Activated CD4-positive, alpha-beta T cell treated with anti-CD3 and anti-CD28 coated beads, Interleukin-2, amount 50 U/mL, for 48 hours (primary cell): ENCODE measurements at places on chromosomes 3 and 15.

DNA sequence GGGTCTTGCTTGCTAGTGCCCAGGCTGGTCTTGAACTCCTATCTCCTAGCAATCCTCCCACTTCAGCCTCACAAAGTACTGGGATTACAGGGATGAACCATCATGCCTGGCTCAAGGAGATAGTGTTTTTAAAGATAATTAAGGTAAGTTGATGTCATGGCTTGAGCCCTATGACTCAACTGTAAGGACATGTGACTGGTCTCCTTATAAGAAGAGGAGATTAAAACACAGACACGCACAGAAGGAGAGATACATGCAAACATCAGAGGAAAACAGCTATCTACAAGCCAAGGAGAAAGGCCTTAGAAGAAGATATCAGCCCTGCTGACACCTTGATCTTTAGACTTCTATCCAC, 220.4 kb upstream of the GADL1 start:
- no peak for DNase-seq

GRCh38 chr3:13801361-13802204, 78.3 kb downstream of the WNT7A start:
- DNase-seq = no peak

DNA sequence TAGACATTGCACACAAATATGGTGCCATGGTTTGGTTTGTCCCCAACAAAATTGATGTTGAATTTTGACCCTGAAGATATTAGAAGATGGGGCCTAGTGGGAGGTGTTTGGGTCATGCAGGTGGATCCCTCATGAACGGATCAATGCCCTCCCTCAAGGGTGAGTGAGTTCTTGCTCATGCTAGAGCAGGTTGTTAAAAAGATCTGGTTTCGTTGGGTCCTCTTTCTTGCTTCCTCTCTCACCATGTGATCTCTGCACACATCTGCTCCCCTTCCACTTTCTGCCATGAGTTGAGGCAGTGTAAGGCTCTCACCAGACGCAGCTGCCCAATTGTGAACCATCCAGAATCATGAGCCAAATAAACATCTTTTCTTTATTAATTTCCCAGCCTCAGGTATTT, 87.8 kb upstream of the MDFIC2 start:
- DNase-seq = no peak

GRCh38 chr3:13200946-13201345, 127.7 kb upstream of the IQSEC1 start:
- DNase-seq = no peak

GRCh38 chr3:142445816-142446254, 2.0 kb downstream of the XRN1 start:
- no peak for DNase-seq

GRCh38 chr15:26098801-26099200, 235.7 kb upstream of the ATP10A start:
- DNase-seq = no peak

GRCh38 chr3:190577225-190577624, 63.3 kb downstream of the IL1RAP start:
- DNase-seq = peak; percentile 5

DNA sequence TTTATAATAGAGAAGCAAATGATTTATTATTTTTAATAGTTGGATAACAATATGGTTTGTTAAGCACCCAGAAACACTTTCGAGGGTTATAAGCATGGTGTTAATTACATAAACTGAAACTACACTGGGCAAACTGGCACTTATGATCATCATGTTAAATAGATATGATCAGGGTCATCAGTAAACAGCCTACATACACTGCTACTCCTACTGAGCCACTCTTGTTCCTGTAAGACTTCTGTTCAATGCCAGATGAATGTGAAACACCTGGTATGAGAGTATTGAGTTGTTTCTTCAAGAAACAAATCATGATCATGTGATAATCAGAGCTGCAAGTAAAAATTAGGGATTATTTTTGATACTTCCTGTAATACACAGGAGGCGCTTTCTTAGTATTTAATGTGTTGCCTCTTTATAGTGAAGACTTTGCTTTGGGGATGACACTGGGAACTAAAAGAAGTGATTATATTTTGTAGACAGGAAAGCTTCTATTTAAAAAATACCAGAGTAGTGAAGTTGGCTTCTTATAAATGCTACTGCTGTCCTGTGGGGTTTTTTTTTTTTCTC, 32.3 kb upstream of the UTS2B start:
- no peak for DNase-seq

GRCh38 chr3:41697702-41698101, 264.2 kb downstream of the ULK4 start:
- DNase-seq = no peak

GRCh38 chr15:52050416-52050815, 31.4 kb downstream of the MAPK6 start:
- DNase-seq = no peak

DNA sequence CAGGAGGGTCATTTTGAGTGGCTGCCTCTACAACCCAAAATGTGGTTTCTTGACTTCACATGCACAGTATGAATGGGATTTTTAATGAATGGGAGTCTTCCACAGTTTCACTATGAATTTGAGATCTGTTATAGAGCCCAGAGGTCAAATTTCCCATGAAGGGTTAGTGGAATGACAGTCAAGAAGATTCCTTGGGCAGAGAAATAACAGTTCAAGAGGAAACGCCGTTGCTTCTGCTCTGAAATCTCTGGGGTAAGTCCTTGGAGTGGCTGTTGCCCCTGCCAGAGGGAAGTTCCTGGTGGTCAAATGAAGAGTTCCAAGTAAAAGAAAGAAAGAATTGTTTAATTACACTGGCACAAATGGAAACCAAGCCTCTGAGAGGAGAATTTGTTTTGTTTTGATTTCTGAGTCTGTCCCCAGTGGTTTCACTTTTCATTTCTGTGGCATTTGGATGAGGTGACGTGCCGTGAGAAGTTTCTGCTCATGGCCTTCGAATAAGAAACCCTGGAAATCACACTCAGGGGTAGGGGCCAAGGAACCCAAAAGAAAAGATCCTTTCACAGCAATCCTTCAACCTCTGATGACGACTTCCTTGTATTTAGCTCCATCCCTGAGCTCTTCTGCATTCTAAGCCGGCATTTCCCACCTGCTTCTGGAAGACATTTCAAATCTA, 77.5 kb upstream of the IL12A start:
- no peak for DNase-seq

DNA sequence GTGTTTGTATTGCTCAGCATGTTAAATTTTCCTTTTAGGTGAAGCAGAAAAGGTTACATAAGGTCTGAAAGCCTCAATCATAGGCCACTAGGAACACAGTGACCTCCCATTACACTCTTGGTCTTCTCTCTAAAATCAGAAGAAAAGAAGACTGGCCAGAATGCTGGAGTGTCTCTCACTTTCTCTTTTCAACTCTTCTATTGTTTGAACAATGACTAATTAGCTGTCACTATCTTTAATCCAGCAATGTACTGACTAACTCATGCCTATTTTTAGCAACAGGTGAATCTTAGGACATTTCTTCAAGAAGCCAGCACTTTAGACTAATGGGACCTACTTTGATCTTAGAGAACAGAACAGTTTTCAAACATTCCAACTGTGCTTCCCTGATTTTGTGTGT, 142.8 kb downstream of the TGFBR2 start:
- DNase-seq = no peak

DNA sequence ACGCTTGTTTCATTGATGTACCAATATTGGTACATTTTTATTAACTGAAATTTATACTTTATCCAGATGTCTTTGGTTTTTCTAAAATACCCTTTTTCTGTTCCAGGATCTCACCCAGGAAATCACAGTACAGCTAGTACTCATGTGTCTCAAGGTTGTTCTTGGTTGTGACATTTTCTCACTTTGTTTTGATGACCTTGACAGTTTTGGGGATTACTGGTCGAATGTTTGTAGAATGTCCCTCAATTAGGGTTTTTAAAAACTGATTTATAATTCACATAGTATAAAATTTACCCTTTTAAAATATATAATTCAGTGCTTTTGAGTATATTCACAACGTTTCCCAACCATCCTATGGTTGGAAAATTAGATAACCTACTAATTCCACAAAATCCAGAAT, 6.3 kb upstream of the SNRPN start:
- DNase-seq = no peak

DNA sequence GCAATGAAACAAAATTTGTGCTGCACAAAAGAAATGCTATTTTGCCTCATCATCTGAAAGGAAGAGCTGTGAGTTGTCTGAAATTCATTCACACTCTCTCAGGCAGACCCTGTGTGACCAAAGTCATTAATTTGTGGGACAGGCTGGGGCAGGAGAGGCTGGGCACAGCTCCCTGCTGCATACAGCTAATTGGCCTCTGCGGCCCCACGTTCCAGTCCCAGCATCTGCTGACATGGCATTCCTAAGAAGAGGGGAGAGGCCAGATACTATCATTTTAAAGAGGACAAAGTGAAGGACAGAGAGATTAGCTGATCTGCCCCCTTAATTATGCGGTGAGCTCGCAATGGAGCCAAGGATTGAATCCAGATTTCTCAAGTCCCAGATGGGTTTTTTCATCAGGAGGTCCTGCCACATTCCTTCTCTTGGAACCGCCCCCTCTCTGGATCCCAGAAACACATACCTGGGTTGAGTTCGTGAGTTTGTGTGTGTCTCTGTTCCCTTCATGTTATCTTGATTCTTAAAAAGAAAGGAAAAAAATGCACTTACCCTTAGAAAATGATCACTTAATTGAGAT, 25.1 kb downstream of the POLR2M start:
- no peak for DNase-seq

GRCh38 chr3:147397155-147397874, 9.0 kb downstream of the ZIC4 start:
- no peak for DNase-seq

- peak; percentile 3 for DNase-seq
Measured at GRCh38 chr3:120145542-120146285, 51.5 kb upstream of the GSK3B start.

DNA sequence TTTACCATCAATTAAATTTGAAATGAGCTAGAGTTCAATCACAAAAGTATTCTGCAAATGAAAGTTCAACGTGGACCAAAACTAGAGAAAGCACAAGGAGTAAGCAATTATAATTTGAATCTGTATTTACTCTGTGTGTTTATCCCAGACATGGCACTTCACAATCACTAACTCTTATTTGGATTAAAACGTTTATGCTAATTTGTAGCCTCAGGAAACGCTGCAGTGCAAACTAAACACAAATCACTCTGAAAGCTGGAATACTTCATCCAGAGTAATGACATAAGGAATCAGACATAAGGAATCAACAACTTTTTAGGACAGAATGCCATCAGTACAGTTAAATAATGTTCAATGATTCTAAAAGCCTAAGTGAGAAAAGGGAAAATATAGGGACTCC, 18.5 kb downstream of the CEP152 start:
- no peak for DNase-seq

DNA sequence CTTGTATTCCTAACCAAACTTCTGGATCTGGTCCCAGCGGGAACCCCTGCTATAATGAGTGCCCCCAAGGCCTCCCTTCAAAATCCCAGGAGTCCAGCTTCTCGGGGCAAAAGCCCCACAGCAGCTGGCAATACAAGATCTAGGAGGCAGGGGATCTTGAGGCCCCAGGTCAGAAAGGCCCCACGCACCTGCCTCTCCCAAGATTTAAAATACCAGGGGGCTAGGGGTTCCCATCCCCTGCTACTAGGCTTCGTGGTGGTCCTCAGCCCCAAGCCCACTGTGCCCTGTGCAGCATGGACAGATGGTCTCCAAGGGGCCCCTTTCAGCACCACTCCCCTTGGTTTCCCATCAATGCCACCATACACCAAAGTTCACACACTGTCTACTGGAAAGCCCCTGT, 15.8 kb upstream of the CYP11A1 start:
- DNase-seq = no peak

GRCh38 chr3:33114622-33115023, 809 bp downstream of the CRTAP start:
- no peak for DNase-seq
